ENCODE measurements at places on chromosomes 4 and X.

DNA sequence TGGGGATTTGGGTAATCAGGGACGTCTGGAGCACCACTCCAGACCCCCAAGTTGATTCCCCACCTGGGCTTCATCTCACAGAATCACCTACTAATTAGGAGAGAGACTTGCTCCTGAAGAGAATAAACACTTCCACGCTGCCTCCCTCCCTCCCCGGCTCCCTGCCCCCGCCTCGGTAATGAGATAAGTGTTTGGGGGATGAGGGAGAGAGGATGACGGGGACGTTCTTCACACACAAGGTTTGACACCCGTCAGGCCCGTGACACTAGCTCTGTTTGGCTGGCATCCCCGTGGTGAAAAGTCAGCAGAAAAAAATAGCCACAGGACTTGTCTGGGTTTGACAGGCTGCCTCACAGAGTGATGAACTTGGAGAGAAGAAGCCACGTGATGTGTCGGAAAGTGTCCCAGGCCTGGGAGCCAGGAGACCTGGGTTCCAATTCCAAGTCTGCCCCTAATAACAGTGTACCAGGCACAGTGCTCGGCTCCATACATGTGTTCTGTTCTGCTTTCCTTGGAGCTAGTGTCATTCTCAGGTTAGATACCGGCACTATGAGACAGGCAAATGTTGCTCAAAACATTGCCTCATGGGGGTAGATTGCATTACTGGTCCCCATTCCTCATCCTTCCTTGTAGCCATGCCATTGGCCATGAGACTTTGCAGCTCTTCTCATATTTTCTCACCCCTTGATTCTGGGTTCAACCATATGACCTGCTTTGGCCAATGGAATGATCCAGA, 578.0 kb downstream of the BCOR start:
- DNase-seq = peak; percentile 9

GRCh38 chrX:150517303-150517910, 51.0 kb upstream of the MTM1 start:
- DNase-seq = no peak

DNA sequence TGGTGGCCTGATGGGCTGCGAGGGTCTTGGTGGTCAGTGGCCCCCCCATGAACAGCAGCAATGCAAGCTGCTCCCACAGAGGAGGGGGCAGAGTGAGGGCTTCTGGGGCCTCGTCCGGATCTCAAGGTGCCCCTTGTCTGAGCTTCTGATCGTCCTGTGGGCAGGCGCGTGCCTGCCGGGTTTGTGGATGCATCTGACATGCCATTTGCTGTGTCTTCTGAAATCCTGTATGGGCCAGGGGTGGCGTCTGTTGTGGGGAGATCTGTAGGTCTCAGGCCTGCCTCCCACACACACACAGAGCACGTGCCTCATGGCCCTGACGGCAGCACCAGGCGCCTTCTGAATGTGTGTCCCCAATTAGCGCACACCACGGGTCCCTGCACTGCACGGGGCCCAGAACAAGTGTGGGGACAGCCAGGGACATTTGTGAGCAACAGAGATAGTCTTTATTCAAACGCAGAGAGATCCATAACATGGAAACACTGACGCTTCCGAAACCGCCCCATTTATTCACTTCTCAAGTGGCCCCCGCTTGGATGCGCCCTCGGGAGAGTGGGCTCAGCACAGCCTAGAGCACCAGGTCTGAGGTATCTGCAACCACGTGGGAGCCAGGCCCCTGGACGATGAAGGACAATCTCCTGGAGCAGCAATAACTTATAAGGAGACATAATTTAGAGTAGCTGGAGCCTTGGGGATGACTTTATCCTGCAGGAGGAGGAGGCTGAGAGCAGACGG, 5.7 kb downstream of the SPON2 start:
- DNase-seq = no peak

DNA sequence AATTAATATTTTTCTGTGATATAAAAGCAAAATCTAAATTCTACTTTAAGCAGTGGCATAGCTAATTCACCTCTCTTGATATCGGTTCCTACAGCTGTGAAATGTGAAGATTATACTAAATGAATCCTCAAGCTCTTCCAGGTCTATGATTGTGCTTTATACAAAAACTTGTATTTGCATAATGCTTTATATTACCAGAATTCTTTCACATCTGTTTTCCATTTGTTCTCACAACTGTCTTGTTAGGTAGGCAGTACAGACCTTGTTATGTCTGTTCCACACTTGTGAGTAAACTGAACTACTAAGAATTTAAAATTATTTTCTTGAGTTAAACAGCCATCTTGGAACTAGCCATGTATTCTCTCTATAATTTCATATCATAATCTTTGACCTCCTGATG, 184.9 kb downstream of the RAPGEF2 start:
- no peak for DNase-seq

GRCh38 chr4:1862055-1862911, 6.3 kb upstream of the LETM1 start:
- DNase-seq = no peak

DNA sequence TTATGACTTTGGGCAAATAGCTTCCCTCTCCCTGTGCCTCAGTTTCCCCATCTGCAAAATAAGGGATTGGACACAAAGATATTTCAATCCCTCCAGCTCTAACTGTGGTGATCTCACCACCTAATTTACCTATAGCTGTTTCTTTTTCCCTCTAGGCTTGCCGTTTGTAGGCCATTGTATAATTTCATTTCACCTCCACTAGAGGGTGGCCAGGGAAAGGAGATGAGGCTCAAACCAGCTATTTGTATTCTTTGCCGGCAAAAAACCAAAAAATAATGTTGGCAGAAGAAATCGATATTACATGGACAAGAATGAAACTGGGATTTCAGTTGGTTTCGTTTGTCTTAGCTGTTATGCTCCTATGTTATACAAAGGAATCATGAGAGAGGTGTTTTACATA, 36.1 kb upstream of the DOCK11 start:
- DNase-seq = peak; percentile 9
